Sciatic nerve (tissue), 2 donors: ENCODE measurements at places on chromosomes 3 and 15.

DNA sequence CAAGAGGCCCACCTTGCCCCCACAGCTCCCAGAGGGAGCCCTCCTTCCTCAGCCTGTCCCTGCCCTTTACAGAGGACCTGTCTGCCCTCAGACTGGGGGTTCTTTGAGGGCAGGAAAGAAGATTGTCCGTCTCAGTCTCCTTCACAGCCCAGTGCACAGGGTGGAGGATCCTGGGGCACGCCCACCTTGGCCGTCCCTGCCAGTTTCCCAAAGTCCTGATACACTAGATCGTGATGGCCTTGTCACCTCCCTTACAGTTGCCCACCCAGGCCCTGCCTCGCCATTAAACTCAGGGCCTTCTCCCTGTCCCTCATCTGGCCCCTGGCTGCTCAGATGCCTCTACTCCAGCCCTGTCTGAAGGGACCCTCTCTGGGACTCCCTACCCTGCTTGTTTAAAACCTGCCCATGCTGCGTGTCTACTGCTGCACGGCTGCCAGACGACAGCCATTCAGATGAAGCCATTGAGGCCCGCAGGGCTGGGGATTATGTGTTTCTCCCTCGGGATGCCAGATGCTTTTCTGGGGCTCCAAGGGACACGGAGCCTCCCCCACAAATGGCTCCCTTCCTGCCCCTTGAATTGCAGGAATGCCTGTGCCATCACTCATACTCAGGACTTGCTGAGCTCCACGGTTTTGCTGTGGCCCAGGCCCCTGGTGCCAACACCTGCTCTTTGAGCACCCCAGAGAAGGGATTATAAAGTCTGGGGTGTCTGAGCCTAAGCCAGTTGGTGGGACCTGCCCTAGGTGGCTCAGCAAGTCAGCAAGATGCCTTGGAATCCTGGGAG, 27.8 kb downstream of the ACSBG1 start:
- peak; percentile 42 for DNase-seq

DNA sequence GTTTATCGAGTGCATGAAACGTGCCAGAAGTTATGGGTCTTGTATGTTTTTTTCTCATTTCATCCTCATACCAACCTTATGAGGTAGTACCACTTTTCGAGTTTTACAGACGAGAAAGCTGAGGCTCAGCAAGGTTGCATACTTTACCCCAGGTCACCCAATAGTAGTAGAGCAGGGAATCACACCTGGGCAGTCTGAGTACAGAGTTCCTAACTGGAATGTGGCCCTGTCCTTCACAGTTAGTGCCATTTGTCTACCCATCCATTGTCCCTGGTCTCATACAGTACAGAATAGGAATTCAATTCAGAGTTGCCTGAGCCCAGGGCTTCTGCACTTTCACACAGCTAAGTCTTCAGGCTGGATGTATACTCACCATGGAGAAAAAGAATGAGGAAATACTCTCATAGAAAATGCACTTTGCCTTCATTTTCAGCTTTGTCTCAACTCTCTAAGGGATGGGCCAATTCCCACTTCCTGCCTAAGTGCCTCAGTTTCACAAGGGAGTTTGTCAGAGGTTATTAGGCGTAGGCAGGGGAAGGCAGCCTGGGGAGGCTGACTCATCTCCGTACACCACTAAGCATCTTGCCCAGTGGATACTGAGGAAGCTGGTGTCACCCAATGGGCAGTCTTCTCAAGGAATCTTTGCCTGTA, 93.2 kb downstream of the TMEM212 start:
- no peak for DNase-seq

- no peak for DNase-seq
Measured at GRCh38 chr3:188695241-188695640, 476.5 kb upstream of the TPRG1 start.

DNA sequence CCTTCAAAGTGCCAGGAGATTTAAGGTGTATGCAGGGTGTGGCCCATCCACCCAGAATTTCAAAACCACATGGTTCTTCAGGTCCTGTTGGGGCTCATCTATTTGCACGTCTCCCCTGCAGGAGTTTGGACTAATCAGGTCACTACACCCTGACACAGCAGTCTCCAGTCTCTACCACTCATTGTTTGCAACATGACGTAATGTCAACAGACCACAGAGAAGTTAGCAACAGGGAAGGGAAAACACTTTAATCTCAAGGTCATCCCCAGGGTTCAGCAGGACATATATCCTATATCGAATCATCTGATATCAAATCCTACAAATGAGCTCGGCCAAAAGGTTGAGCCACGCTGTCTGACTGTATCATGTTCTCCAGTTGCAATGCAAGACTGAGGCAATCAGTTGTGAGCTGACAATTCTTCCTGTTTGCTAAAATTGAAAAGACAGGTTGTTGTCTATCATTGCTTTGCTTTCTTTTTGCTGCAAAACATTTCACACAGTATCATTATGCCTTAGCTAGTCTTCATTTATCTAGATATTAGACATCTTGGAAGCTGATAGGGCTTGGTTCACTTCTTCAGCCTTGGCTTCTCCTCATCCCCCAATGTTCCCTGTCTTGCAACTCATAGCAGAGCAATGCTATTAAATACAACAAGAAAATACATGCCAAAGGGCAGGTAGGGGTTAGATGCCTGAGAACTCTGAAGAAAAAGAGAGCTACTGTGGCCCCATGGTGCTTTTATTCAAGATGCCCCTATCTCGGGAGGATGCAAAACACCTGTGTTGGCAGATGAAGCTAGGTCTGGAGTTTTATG, 13.4 kb upstream of the LEKR1 start:
- DNase-seq = no peak

GRCh38 chr15:52137432-52138357, 25.1 kb upstream of the BCL2L10 start:
- no peak for DNase-seq

- peak; percentile 66 for DNase-seq
Measured at GRCh38 chr3:100254168-100254777, 6.5 kb upstream of the TBC1D23 start.
